ENCODE measurements at places on chromosomes 16 and 17. TPM values are rescaled to one million over a fixed set of nuclear protein-coding genes. Genes with fewer than 3 reads are reported as not detected.

Gene NT5C3B
- 46.5 TPM for total RNA-seq

Gene PLA2G10
- 53.1 TPM for total RNA-seq

Gene SLC16A6
- 0.47 TPM for total RNA-seq

Gene NUP93
- 45.6 TPM for total RNA-seq

Gene TEX19
- not detected for total RNA-seq

Gene TM4SF5
- 5.0 TPM for total RNA-seq
